Activated CD4-positive, alpha-beta T cell treated with anti-CD3 and anti-CD28 coated beads for 36 hours (primary cell): ENCODE measurements at places on chromosomes 13 and 19. TPM values are rescaled to one million over a fixed set of nuclear protein-coding genes. Genes with fewer than 3 reads are reported as not detected.

CDX2 gene
- total RNA-seq, result not detected

ZSWIM9 gene
- 7.4 TPM for total RNA-seq

CCDC169 gene
- total RNA-seq, result 0.30 TPM

CGB5 gene
- not detected for total RNA-seq

USHBP1 gene
- not detected for total RNA-seq

GPR180 gene
- total RNA-seq, result 8.6 TPM

TMIGD2 gene
- 15.8 TPM for total RNA-seq

TLE6 gene
- total RNA-seq, result 2.6 TPM

GPC6 gene
- not detected for total RNA-seq

FPR1 gene
- not detected for total RNA-seq

- H3K4me3 ChIP-seq, result no peak overlapping the region
- peaks cover 22% of the 10 kb centered on the region for H3K4me1 ChIP-seq
- peaks cover 3% of the 10 kb centered on the region for H3K27me3 ChIP-seq
- peak; percentile 59 for DNase-seq
Measured at GRCh38 chr13:20412691-20413355, 112.8 kb downstream of the CRYL1 start.

- no peaks in the 10 kb centered on the region for H3K4me1 ChIP-seq
- no peaks in the 10 kb centered on the region for H3K27me3 ChIP-seq
- DNase-seq, result no peak
- H3K27ac ChIP-seq, result no peak overlapping the region
Measured at GRCh38 chr13:75416327-75417011, 65.5 kb downstream of the TBC1D4 start.

DNA sequence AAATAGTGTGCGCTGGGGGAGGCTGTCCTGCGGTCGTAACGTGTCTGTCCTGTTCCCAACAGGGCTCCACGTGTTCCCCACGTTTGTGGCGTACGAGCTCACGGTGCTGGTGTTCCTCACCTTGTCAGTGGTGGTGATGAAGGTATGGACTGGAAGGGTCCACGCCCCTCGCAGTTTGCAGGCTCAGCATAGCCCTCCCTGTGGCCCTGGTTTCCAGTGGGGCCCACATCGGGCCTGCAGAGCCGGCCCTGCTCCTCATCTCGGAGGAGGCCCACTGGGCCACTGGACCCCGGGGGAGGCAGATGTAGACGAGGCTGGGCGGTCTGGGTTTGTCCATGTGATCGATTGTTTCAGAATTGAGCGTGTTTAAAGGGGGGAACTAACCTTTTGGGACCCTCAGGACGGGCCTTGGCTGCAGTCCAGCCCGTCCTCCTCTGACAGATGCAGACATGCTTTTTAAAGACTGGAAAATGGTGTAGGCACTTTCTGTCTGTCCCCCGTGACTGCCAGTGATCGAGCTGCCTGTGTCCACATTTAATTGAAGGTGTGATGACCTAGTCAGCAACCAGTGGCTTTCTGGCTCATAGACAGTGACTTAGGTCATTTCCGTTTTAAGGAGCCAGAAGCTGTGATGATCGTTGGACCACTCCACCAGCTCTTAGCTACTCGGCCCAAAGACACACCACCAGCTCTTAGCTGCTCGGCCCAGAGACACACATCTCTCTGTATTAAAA lies 37.1 kb upstream of the TFDP1 start:
- no peaks in the 10 kb centered on the region for H3K27me3 ChIP-seq
- H3K36me3 ChIP-seq, result peaks cover 4% of the 10 kb centered on the region
- H3K4me1 ChIP-seq, result peaks cover 2% of the 10 kb centered on the region
- DNase-seq, result no peak

DNA sequence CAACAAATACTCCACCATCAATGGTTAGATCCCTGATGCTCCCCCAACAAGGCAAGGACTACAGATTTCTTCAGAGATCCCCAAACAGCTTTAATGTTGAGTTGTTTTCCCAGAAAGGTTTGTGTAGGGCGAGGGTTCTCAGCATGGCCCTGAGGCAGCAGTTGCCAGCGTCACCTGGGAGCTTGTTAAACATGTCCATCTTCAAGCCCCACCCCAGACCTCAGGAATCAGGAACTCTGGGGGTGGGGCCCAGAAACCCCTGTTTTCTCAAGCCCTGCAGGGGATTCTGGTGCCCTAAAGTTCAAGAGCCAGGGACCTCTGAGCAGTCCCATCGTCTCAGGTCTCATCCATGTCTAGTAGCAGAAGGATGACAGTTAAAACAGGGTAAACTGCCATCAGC lies 9.6 kb downstream of the EFNB2 start:
- no peaks in the 10 kb centered on the region for H3K4me1 ChIP-seq
- H3K36me3 ChIP-seq, result no peaks in the 10 kb centered on the region

DNA sequence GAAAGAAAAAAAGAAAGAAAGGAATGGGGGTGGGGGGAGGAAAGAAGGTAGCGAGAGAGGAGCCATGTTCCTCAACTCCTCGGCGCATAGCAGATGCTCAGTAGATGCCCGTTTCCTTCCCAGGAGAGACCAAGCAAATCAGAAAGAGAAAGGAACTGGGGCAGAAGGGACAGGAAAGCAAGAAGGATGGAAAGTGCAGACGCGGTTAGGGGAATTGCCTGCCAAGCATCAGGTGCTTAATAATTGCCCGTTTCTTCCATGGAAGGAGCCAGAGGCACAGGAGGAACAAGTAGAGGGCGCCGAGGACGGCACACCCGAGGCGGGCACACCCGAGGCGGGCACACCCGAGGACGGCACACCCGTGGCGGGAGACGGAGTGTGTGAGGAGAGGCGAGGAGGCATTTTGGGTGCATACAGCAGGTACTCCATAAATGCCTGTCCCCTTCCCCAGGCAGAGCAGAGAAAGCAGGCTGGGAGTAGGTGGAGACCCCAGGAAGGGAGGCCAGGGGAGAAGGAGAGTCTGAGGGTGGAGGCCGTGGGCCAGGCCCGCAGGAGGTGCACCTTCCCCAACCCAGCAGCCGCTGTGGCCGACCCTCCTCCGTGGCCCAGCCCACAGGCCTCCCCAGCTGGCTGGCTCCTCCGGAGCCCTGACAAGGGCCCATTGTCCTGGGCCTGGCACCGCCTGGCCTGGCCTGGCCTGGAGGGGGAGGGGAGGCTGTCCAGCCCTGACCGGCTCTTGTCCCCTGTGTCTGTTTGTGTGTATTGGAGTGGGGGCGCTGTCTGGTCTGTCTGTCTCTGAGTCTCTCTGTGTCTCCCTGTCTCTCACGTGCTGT lies 14.6 kb downstream of the JOSD2 start:
- H3K4me3 ChIP-seq, result no peak overlapping the region
- no peaks in the 10 kb centered on the region for H3K36me3 ChIP-seq
- H3K4me1 ChIP-seq, result peaks cover 11% of the 10 kb centered on the region
- H3K27ac ChIP-seq, result no peak overlapping the region
- no peak for DNase-seq
- H3K27me3 ChIP-seq, result no peaks in the 10 kb centered on the region

DNA sequence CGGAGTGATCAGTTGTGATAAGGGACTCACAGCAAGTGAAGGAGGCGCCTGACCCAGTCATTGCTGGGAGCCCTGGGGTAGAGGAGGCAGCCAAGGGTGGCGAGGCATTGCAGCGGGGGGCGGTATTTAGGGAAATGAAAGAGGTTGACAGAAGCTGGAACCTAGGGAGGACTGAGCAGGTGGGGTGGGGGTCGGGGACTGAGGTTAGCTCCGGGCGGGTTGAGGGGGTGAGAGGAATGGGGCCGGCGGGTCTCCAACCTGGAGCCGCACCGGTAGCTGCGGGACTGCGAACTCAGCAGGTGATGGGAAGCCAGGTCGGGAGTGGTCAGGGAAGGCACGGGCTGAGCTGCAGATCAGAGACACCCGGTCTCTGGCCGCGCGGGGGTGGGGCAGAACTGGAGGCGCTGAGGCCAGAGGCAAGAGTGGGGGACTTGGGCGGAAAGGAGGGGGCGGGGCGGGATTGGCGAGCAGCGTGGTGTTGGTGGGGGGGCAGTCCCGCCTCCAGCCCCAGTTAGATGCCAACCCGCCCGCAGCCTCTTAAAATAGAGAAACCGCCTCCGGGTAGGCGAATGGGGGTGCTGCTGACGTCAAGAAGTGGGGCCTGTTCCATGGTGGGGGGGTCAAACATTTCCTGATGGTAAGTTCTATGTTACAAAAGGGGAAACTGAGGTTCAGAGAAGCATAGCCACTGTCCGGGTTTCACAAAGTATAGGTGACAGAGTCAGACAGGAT lies 1.5 kb downstream of the MAST3 start:
- no peaks in the 10 kb centered on the region for H3K27me3 ChIP-seq
- peaks cover 28% of the 10 kb centered on the region for H3K4me1 ChIP-seq
- peak; percentile 63 for DNase-seq
- no peaks in the 10 kb centered on the region for H3K36me3 ChIP-seq

GRCh38 chr19:11091703-11092153 lies 2.5 kb downstream of the LDLR start:
- peak; percentile 68 for DNase-seq
- peak overlapping the region; percentile 84 for H3K27ac ChIP-seq
- H3K36me3 ChIP-seq, result peaks cover 59% of the 10 kb centered on the region
- H3K4me3 ChIP-seq, result peak overlapping the region; percentile 93

DNA sequence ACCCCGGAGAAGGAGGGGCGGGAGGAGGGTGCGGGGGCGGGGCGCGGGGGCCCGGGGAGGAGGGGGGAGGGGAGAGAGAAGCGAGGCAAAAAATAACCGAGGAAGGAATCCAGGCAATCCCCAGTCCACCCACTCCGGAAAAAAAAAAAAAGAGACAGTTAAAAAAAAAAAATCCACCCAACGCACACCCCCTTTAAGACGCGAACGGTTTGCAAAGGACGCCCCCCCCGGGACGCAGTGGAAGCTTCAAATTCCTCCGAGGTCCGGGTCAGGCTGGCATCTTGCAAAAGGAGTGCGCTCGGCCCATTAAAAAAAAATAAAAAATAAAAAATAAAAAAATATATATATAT lies at the start of gene CACNA1A:
TSS of gene CACNA1A (minus strand) at position 9 of the 350 bp plus-strand sequence. CDS start 255 bp downstream, outside the sequence.
- no peak for DNase-seq
- H3K4me3 ChIP-seq, result peak within 1 kb of the TSS; percentile 27
- H3K4me1 ChIP-seq, result no peaks in the 10 kb centered on the region
- peaks cover 62% of the 10 kb centered on the region for H3K27me3 ChIP-seq
- no peaks in the 10 kb centered on the region for H3K36me3 ChIP-seq
- no peak within 1 kb of the TSS for H3K27ac ChIP-seq

DNA sequence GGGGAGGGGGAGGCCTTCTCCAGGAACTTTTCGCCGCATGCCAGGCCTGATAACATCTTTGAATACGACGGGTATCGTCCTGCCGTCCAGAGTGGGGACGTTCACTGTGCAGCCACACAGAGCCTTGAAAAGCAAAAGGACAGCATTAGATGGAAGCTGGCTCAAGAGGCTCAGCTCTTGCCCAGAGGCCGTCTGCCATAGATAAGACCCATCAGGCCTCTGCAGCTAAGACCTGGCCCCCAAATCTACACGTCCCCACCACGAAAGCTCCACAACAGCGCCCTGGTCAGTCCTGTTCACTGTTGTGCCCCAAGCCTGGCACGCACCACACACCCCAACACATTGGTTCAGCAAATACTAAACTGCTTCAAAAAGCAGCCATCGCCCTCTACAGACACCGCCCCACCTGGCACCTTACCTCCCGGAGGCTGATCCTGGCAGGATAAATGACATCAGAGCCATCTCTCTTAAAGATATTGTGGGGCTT lies 2.1 kb downstream of the DNAJB1 start:
- peaks cover 44% of the 10 kb centered on the region for H3K36me3 ChIP-seq
- DNase-seq, result no peak
- peak overlapping the region; percentile 81 for H3K27ac ChIP-seq
- peaks cover 47% of the 10 kb centered on the region for H3K4me1 ChIP-seq
- peak overlapping the region; percentile 94 for H3K4me3 ChIP-seq
- H3K27me3 ChIP-seq, result no peaks in the 10 kb centered on the region

- H3K27ac ChIP-seq, result peak overlapping the region; percentile 95
- DNase-seq, result peak; percentile 47
- H3K4me1 ChIP-seq, result peaks cover 25% of the 10 kb centered on the region
- peak overlapping the region; percentile 89 for H3K4me3 ChIP-seq
Measured at GRCh38 chr19:42252365-42253244, 2.3 kb downstream of the ERF start.

GRCh38 chr19:38107129-38107528 lies 116.9 kb downstream of the DPF1 start:
- H3K27ac ChIP-seq, result no peak overlapping the region
- DNase-seq, result peak; percentile 10
- no peaks in the 10 kb centered on the region for H3K27me3 ChIP-seq
- no peaks in the 10 kb centered on the region for H3K4me1 ChIP-seq
- H3K4me3 ChIP-seq, result no peak overlapping the region
- peaks cover 30% of the 10 kb centered on the region for H3K36me3 ChIP-seq

DNA sequence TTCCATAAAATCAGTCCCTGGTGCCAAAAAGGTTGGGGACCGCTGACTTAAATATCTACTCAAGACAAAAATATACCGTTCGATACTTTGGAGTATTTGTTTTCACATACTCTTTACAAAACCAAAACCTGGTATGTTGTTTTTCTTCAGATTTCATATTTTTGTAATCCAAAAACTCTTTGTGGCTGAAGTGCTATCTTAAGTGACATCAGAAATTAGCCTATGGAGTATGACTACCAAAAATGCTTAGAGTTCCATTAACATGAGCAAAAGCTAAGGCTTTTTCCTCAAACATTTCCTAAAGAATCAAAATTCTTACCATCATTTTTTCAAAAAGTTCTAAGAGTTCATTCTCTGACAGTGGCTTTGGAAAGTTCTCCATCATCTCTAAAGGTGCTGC lies 52.0 kb downstream of the DIAPH3 start:
- H3K27me3 ChIP-seq, result no peaks in the 10 kb centered on the region
- DNase-seq, result no peak
- H3K4me1 ChIP-seq, result no peaks in the 10 kb centered on the region
- H3K4me3 ChIP-seq, result no peak overlapping the region

DNA sequence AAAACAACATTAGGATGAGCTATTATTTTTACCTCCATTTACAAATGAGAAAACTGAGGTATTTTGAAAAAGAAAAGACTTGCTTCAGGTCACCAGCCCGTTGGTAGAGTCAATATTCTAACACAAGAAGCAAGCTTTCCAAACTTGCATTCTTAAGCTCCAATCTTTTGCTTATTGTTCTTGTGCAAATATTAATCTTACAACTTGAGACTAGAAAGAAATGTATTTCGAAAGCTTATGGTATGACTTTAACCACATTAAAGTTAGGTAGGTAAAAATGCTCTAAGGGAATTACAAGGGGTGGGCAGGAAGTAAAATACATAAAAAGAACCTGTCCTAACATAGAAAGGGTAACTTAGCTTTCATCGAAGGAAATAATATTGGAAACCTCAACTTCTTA lies 453.9 kb downstream of the SLITRK5 start:
- H3K36me3 ChIP-seq, result no peaks in the 10 kb centered on the region
- no peak overlapping the region for H3K27ac ChIP-seq
- no peak overlapping the region for H3K4me3 ChIP-seq
- H3K4me1 ChIP-seq, result no peaks in the 10 kb centered on the region
- DNase-seq, result no peak
- no peaks in the 10 kb centered on the region for H3K27me3 ChIP-seq

- DNase-seq, result peak; percentile 28
- no peak overlapping the region for H3K27ac ChIP-seq
- H3K27me3 ChIP-seq, result no peaks in the 10 kb centered on the region
- H3K4me3 ChIP-seq, result no peak overlapping the region
- H3K4me1 ChIP-seq, result no peaks in the 10 kb centered on the region
- no peaks in the 10 kb centered on the region for H3K36me3 ChIP-seq
Measured at GRCh38 chr13:61880578-61881283, 465.1 kb upstream of the PCDH20 start.

GRCh38 chr13:101120007-101120406 lies 296.3 kb downstream of the NALCN start:
- peaks cover 4% of the 10 kb centered on the region for H3K27me3 ChIP-seq
- no peak overlapping the region for H3K4me3 ChIP-seq
- no peaks in the 10 kb centered on the region for H3K4me1 ChIP-seq

- no peaks in the 10 kb centered on the region for H3K4me1 ChIP-seq
- H3K27ac ChIP-seq, result no peak overlapping the region
- H3K36me3 ChIP-seq, result no peaks in the 10 kb centered on the region
- DNase-seq, result no peak
- no peak overlapping the region for H3K4me3 ChIP-seq
Measured at GRCh38 chr19:30577551-30578105, 205.4 kb downstream of the ZNF536 start.
